ENCODE measurements at places on chromosomes 7 and 10.

DNA sequence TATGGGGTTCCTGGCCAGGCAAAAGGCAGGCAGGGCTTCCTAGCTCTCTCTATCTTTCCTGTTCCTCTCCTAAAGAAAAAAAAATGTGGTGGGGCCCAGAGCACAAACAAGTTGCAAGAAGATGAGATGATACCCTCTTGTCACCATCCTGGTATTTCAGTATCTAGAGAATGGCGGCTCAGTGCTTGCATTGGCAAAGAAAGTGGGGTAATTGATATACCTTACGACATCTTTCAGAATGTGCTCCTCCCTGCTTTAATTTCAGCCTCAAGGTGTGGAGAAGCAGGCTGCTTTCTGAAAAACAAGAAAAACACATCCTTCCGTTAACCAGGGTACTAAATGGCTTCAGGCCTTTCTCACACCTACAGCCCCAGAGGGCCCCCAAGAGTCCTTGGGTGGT is 34.5 kb upstream of the CUX1 start:
- no peak for DNase-seq

GRCh38 chr7:101465576-101466196 is 103.0 kb downstream of the COL26A1 start:
- no peak for DNase-seq

DNA sequence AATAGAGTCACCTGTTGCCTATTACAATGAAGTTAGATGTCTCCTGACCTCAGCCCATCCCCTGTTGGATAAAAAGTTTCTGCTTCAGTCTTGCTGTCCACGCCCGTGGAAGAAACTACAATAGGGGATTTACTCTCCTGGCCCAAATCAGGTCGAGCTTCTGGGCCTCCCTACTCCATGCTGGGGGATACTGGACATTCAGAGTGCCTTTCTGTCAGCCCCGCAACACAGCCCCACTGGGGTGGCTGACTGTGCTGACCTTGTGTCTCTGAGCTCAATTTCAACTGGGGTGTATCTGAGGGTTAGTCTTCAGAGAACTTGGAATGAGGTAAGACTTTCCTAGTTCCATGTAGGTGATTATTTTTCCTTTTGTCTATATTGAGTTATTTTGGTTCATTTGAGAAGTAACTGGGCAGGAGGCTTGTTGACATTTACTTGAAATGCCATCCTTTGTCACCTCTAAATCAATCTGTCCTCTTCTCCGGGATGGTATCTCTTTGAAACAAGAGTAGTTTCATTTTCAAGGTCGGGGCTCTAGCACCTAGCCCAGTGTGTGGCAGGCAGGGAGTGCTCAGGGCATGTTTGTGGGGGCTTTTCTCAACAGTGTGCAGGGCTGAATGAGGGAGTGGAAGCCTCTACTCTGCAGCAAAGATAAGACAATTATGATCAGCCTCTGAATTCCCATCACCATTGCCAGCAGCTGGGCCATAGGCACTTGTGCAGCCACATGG is 17.7 kb upstream of the CXCL12 start:
- no peak for DNase-seq

DNA sequence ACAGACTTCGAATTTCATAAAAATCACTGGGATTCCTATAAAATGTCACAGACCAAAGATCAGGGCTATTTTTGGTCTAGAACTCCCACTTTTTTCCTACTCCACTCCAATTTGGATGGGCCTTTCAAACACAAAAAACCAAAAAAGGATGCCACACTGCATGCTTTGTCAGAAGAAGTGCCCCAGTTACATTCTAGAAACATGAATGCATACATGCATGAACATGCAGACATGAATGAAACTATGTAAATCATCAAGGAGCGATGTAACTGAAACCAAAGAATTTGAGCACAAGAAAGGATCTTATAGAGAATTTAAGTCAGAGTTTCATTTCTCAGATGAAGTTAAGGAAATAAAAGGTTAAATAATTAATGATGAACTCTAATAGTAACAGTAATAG is 31.8 kb upstream of the FAM133B start:
- no peak for DNase-seq

- DNase-seq: no peak
These were observed 62.7 kb upstream of the IGFBP3 start for GRCh38 chr7:45983720-45984255.

DNA sequence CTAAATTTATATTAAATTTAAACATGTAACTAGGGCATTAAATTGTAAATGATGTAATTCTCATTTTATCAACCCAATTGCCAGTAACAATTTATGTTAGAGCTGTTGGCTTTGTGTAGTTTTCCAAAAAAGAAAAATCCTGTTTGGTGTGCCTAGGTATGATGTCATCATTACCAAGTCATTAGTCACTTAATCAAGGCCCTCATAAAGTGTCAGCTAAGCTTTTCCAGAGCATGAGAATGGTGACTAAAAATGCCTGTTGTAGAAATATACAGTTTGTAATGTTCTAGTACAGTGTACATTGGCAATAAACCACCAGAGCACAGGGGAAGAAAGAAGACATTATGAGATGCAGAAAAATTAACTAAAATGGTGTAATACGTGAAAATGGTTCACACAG is 593.8 kb upstream of the ANKRD30A start:
- DNase-seq: no peak

GRCh38 chr7:26006426-26006825 is 145.6 kb upstream of the NFE2L3 start:
- DNase-seq: no peak

GRCh38 chr10:1149793-1150637 is 93.8 kb downstream of the WDR37 start:
- no peak for DNase-seq

- DNase-seq: no peak
These were observed 716.6 kb upstream of the GALNT17 start for GRCh38 chr7:70415179-70415972.

DNA sequence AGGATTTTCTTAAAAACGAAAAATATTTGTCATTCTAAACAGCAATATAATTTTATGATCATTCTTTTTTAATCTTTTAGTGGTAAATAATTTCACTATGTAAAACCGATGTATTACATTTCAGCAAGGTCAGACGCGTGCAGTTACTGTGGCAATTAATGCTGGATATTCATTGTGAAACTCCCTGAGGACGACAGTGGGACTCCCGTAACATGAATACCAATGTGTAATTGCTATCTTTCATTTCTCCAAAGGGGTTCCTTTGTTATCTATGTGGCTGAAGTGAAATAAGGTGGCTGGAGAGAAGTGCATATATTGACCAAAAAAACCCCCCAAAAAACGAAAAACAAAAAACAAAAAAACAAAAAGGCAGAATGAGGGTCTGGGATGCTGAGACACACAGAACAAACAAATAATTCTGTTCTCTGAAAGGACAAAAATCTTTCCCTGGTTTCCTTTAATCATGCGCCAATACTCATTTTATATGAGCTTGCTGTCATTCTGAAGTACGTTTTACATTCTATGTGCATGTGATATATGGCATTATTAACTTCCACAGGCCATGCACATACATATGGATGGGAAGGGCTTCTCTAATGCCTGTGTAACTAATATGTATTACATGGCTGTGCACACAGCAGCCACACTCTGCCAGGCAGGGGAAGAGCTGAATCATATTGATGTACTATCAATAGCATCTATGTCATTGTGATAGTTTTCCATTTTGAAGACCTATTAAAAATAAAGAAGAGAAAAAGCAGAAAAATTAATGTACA is 161.4 kb downstream of the RAPGEF5 start:
- DNase-seq: no peak

- DNase-seq: no peak
These were observed 71.2 kb upstream of the COL13A1 start for GRCh38 chr10:69730251-69731156.

DNA sequence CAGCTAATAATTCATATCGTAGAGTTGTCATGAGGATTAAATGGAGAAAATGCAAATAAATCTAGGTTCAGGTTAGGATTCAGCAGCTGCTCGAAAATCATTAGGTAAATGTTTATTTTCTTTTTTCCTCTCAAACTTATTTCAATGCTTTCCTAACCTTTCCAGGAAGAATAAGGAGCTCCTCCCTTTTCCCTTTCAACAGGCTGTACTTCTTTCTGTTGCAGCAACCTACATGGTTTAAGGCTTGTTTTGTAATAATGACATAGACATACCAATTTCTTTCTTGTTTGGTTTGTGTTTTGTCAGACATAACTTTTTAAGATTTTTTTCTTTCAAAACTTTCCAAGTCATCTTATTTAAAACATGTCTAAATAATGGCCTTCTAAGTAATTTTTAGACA is 18.2 kb downstream of the GPR141 start:
- no peak for DNase-seq

DNA sequence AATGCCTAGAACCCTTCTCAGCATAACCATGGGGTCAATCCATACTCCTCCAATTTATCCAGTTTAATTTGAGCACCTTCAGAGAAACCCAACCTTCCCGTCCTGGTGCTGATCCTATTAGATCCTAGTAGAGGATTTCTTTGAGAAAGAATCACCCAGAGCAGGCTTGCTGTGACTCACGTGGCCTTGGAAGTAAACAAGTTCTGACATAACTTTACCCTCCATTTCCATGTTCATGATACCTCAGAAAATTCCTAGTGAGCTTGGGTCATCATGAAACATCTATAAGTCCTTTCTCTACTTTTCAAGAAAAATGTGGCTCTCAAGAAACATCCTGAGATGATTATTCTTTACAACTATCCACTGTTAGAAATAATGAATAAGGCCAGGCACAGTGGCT is 71.7 kb downstream of the PRLHR start:
- DNase-seq: no peak

GRCh38 chr7:5477723-5478531 is 54.3 kb upstream of the TNRC18 start:
- DNase-seq: no peak

GRCh38 chr10:12842310-12842709 is 159.2 kb downstream of the CCDC3 start:
- no peak for DNase-seq

- no peak for DNase-seq
These were observed 29.1 kb upstream of the LRGUK start for GRCh38 chr7:134098072-134098471.

- DNase-seq: no peak
These were observed 25.2 kb upstream of the FIGNL1 start for GRCh38 chr7:50475340-50475739.

DNA sequence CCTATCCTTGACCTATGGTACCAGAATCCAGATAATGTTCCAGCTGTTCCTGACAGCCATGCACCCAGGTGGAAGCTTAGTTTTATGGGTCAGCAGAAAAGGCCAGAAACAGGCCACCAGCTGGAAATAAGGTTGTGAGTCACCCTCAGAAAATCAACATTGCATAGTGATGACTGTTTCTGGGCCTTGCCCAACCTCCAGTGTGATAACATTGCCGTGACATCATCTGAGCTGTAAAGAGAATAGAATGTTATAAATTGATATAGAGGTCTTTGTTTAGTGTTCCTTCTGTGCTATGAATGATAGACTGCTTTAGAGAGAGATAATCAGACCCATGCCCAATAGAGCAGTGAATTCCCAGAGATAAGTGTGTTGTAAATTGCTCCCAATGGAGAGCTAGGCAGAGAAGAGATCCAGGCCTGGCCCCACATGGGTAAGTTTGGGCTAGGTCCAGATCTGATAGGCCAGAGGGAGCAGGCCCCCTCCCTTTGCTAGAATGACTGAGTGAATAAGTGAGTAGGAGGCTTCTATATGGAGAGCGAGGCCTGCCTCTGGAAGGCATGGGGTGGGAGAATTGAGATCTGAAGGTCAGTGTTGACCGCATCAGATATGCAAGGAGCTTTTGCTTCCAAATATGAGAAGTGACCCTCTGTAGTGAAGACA is 14.2 kb upstream of the HPS1 start:
- no peak for DNase-seq

- no peak for DNase-seq
These were observed 23.5 kb upstream of the GPR141 start for GRCh38 chr7:37659971-37660565.

DNA sequence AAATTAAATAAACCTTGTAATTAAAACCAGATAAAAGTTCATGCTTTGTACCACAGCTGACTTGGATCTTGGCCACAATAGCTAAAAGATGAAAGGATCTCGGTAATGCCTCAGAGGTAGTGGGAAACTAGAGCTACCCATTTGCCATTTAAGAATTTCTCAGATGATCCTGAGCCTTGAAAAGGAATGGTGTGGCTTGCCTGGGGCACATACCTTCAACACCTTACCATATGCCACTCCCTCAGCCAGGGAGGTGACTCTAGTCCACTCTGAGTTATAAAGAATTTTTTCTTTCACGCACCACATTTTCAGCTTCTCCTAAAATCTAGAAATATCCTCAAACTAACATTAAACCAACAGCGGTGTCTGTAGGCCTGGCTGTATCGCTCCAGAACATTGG is 516.3 kb upstream of the TEX47 start:
- no peak for DNase-seq

GRCh38 chr7:107856806-107857540 is 34.0 kb upstream of the DLD start:
- no peak for DNase-seq

GRCh38 chr10:11165591-11166543 is 148.2 kb downstream of the CELF2 start:
- DNase-seq: peak; percentile 46

DNA sequence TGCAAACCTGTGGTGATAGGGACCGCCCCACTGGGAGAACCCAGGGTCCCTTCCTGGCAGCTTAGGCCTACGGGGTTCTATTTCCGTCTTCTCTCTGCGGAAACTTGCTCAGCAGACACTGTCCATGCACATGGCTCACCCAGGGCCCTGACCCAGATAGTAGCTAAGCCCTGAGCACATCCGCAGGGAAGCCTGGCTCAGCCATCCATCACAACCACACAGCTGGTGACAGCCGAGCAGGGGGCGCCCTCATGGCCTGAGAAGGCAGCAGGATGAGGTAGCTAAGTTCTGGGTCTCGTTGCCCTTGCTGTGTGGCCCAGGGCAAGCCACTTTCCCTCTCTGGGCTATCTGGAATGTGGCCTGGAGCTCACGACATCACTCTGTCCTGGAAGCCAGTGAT is 23.3 kb downstream of the NPTX2 start:
- DNase-seq: no peak

DNA sequence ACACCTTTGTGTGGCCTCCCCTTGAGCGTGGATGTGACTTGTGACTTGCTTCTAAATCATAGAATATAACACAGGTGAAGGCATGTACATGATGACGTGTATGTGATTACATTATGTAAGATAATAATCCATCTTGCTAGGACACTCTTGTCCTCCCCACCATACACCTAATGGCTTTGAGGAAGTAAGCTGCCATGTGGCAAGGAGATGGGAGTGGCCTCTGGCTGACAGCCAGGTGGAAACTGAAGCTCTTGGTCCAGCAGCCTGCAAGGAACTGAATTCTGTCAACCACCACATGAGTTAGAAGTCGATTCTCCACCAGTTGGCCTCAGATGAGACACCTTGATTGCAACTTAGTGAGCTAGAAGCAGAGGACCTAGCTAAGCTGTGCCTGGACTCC is 67.4 kb upstream of the ELN start:
- DNase-seq: no peak

GRCh38 chr7:31939076-31939475 is 131.1 kb downstream of the PDE1C start:
- DNase-seq: no peak

GRCh38 chr10:44339218-44339617 is 45.7 kb downstream of the CXCL12 start:
- no peak for DNase-seq
